ENCODE measurements at places on chromosomes 16 and 17.
A peak's percentile ranks its signal among the peaks of the same experiment; 100 is the strongest.

DNA sequence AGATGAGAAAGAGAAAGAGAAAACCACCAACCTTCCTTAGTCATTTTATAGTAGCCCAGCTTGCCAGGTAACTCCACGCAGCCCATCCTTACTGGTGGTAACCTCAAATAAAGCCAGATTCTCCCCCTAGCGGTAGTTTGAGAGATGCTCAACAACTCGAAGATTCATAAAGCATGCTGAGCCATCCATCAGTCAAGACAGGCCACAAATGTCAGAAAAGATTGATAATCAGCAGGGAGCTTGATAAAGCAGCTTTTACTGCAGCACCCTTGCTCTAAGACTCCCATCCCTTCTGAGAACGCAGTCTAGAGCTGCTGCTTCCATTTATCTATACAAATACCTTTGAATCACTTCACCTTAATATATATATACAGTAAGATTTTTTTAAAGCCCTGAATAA is 451.5 kb upstream of the HSBP1 start:
- DNase-seq: no peak

DNA sequence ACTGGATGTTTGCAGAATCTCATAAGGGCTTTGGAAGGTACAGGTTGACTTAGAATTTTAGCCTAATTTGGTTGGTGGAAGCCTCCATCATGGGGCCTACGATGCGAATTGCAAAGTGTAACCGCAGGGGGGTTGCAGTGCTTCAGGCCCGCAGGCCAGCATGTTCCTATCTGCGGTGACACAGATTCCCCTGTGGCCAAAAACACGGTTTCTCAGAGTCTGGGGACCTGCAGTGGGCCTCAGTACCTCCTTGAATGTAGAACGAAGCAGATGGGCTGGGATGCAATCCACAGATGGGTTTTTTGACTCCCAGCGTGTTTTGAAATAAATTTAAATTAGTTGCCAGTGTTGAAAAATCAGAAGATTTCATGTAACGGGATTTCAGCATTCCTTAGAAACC is 34.7 kb downstream of the KIAA0513 start:
- no peak for DNase-seq

DNA sequence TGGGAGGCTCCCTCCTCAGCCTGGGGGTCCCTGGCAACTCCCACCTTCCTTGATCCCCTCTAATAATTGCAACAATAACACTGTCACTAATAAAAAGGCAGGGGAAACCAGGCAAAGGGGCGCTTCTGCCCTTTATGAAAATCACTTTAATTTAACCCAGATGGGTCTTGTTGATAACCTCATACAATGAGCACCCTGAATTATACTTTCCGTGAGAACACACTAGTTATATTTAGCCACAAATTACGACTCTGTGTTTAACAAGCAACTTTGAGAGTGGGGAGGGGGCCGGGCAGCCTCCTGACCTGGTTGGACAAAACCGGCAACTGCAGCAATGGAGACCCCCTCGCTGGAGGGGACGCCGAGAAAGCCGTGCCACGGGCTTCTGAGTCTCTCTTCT is 5.7 kb upstream of the BAHCC1 start:
- DNase-seq: no peak

GRCh38 chr16:84266451-84266850 is 26.6 kb upstream of the KCNG4 start:
- no peak for DNase-seq

DNA sequence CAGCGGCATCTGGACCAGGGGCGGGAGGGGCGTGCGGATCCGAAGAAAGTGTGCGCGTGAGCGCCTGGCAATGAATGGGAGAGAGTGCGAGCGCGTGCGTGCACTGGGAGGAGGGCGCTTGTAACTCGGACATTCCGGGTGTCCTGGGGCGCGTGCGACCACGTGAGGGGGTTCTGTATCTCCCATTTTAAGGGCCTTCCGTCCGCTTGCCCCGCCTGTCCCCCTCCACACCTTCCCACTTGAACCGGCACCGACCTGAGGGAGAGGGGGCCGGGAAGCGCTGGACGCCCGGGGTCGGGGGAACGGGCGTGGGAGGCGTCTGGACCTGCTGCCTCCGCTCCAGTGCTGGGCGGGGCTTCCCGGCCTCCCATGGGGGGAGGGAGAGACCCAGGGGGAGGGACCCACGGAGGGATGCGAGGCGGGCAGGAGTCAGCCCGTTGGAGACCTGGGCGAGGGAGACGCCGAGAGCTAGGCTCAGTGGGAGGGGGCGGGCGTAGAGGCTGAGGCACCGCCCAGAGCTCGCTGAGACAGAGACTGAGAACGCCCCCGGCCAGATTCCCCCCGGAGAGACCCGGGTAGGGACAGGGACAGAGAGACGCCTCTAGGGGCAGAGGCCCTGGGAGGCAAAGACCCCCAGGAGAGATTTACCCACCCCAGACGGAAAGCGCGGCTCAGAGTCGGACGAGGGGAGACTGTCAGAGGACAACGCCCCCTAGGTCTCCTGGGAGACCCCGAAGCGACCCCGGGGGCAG is at the start of gene KREMEN2:
Gene KREMEN2, plus strand, starts transcription at position 553 of the 752 bp plus-strand sequence. CDS start 246 bp downstream, outside the sequence.
- no peak for DNase-seq

- peak; percentile 26 for DNase-seq
Measured at GRCh38 chr16:24858219-24859041, 12.7 kb downstream of the SLC5A11 start.

GRCh38 chr17:32609085-32609484 is 122.3 kb downstream of the CDK5R1 start:
- peak; percentile 68 for DNase-seq

GRCh38 chr16:65453646-65454045 is 331.8 kb upstream of the CDH11 start:
- no peak for DNase-seq

DNA sequence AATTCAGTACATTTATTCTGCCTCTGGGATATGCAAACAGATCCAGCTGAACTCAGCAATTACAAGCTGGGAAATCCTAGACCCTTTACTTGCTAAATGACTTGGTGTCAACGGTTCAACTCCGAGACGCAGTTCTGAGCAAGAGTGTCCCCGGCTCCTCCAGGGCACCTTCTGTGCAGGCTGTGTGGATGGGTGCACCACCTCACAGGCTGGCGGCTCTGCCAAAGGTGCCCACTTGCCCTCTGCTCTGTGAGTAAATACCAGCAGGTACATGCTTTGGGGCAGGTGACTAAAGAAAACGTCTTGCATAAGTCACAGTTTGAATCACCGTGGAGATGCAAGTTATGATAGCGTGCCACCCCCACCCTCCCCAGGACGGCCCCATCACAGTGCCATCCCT is 23.3 kb downstream of the MAP1LC3B start:
- no peak for DNase-seq

GRCh38 chr17:45666046-45666600 is 118.0 kb upstream of the CRHR1 start:
- DNase-seq: no peak

- no peak for DNase-seq
Measured at GRCh38 chr17:6779411-6779810, 3.4 kb downstream of the FBXO39 start.

- DNase-seq: no peak
Measured at GRCh38 chr16:64470916-64471315, 650.9 kb downstream of the CDH11 start.

DNA sequence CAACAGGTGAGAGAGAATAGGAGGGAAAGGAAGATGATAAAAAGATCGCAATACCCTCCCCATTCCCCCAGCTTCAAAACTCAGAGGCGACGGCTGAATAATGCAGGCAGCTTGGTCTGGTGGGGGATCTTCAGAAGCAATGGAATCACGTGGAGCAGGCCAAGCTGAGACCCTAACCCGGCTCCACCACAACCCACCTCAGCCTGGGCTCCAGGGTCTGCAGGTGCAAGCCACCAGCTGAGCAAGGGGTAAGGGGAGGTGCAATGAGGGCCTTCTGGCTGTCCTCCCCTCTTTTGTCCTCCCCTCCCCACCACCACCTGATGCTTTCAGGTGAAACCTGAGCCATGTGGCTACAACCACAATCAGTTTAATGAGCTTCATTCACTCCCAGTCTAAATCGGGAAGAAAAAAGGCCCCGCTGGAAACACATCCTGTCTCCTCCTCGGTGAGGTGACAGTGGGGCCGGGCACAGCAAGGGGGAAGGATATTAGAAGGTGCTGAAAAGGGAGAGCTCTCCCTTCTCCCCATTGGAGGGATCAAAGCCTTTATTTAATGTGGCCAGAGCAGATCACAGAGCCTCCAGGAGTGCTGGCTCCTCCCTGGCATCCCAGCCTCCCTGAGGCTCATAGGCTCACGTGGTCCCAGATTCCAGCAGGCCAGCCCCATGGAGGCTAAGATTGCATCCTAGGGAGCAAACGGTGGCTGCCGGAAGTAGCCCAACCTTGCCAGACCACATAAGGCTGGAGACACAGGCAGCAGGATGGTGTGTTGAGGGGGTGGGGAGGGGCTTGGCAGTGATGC is 261.0 kb downstream of the SOX9 start:
- no peak for DNase-seq

GRCh38 chr16:83878838-83879237 is 20.1 kb upstream of the MLYCD start:
- DNase-seq: no peak

GRCh38 chr17:38815576-38816193 is 9.4 kb downstream of the CWC25 start:
- no peak for DNase-seq

GRCh38 chr17:44367231-44367979 is 3.8 kb upstream of the FAM171A2 start:
- no peak for DNase-seq

GRCh38 chr17:55783684-55784245 is 32.9 kb downstream of the PCTP start:
- DNase-seq: no peak

GRCh38 chr16:67283826-67284555 is 4.7 kb downstream of the PLEKHG4 start:
- no peak for DNase-seq

GRCh38 chr16:50538411-50539052 is 9.7 kb upstream of the NKD1 start:
- DNase-seq: no peak

DNA sequence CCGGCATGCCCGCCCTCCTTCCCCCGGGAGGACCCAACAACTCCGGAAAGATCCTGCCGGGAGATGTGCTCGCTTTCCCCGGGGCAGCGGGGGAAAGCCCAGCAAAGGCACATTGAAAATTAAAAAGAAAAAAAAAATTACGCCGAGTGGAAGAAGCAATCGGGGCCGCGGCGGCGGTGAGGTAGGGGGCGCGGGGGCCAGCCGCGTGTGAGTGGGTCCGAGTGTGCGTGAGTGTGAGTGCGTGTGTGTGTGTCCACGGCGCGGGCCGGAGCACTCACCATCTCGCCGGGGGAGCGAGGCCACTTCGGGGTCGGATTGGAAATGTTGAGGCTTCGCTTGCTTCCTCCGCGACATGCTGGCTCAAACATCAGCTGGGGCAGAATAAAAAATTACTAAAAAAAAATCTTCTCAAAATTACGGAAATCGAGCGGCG is at the start of gene SALL1:
Gene SALL1, minus strand, starts transcription at position 383 of the 433 bp plus-strand sequence. Its CDS starts 29 bp downstream, at position 354.
- no peak for DNase-seq

DNA sequence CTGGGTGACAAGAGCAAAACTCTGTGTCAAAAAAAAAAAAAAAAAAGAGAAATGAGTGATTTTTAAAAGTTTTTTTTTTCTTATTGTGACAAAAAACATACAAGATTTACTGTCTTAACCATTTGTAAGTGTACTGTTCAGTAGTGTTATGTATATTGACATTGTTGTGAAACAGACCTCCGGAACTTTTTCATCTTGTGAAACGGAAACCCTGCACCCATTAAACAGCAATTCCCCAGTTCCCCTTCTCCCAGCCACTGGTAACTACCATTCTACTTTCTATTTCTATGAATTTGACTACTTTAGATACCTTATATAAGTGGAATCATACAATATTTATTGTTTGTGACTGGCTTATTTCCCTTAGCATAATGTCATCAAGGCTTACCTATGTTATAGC is 18.7 kb downstream of the DUS2 start:
- DNase-seq: no peak

DNA sequence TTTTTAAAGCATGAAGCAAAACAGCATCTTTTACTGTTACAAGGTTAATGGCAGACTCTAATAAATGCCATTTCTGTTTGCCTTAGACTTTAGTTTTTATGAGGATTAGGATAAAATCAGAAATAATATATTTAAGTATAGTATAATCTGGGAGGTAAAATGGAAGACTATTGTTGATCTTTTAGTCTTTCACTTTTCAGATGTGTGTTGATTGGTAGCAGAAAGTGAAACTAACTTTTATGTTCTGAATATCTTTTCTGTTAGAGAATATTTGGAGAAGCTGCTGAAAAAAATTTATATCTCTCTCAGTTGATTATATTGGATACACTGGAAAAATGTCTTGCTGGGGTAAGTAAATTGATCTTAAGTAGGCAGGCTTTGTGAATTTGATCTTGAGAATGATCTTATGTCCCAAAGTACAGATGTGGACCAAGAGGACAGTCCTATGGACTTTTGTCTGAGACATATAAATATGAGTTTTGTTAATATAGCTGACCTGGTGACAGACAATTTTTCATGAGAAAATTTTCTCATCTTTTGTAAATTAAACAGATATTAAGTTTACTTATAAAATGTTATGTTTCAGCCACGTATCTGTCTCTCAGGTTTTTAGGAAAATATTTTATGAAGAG is 64.1 kb downstream of the NF1 start:
- DNase-seq: no peak

DNA sequence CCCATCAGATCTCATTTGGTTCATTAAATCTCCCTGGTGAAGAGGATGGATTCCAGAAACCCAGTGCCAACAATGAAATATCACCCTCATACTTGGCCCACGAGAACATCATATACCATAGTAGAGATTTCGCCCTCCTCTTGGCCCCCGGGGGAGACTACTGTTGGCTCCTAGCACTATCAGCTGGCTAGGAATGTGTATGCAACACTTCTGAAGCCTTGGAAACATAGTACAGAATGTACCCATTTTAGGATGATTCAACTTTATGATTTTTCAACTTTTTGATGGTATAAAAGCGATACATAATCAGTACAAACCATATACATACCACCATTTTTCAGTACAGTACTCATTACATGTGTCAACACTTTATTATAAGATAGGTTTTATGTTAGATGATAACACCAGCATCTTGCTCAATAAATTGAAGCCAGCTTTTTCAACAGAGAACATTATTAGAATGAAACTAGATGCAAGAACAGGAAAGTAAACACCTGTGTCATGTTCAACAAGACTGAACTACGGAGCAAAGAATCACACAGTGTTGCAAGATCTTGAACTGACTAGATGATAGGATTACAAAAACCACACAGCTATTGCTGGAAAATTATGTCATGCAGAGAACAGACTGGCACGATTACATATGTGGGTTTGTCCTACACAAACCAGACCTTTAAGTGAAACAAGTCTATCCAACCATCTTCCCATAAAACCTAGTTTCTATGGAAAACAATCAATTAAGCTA is 17.2 kb downstream of the RSL1D1 start:
- no peak for DNase-seq

- DNase-seq: no peak
Measured at GRCh38 chr17:81402981-81403467, 7.8 kb downstream of the BAHCC1 start.
